Sigmoid colon (tissue), 7 donors: ENCODE measurements at places on chromosomes 1 and 21.

GRCh38 chr1:1122078-1122811 lies 6.4 kb upstream of the C1orf159 start:
- DNase-seq: peak; percentile 90

- no peak for DNase-seq
Observed at GRCh38 chr1:173050865-173051264, at the start of gene TNFSF18. Gene TNFSF18, minus strand, starts transcription at chr1:173050941. Its CDS starts 45 bp downstream, at chr1:173050896.

GRCh38 chr1:229088711-229089110 lies 182.2 kb upstream of the RAB4A start:
- no peak for DNase-seq

- no peak for DNase-seq
Observed at GRCh38 chr1:187819086-187819485, 990.3 kb downstream of the PLA2G4A start.

DNA sequence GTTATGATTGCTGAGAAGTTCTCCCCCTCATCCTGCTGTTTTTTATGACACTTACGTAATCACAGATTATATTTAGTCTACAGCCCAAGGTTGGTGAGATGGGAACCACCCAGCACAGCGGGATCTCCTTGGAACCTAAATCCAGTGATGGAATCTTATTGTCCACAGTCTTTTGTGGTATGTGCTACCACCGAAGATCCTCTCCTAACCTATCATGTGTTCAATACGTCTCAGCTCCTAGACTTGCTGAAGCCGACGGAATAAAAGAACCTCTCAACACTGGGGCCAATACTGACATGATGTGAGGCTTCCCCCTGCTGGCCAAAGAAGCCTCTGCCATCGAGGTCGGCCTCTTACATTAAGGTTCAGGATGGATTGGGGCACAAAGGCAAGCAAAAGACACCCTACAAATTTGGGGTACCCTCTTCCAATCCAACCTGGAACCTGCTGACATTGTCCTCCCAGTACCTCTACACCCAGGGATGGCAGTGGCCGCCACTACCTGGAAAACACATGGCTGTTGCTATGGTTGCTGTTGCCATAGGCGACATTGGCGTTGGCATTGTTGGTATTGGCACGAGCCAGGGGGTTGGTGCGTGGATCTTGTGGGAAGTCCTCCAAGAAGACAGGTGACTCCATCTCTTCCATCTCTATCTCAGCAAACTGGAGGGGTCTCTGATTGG lies 19.4 kb upstream of the KIF21B start:
- no peak for DNase-seq

GRCh38 chr1:192462616-192463015 lies 113.0 kb upstream of the RGS1 start:
- no peak for DNase-seq

GRCh38 chr1:50783286-50783685 lies 176.8 kb downstream of the FAF1 start:
- no peak for DNase-seq

DNA sequence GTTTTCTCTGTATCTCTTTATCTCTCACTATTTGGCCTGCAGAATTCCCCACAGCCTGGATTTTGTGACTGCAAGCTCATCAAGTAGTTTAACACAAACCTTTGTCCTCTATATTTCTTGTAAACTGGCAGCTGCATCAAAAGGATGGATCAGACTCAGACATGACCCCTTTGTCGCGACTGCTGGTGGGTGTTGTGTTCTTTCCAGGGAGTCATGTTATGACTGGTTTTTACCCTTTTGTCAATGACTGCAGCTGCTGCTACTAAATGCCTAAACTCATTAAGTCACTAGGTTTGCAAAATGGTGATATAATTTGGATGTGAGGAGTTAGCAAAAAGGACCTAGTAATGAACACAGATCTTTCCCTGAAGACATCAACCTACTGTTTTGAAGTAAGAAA lies 10.2 kb upstream of the TOMM20 start:
- DNase-seq: no peak

DNA sequence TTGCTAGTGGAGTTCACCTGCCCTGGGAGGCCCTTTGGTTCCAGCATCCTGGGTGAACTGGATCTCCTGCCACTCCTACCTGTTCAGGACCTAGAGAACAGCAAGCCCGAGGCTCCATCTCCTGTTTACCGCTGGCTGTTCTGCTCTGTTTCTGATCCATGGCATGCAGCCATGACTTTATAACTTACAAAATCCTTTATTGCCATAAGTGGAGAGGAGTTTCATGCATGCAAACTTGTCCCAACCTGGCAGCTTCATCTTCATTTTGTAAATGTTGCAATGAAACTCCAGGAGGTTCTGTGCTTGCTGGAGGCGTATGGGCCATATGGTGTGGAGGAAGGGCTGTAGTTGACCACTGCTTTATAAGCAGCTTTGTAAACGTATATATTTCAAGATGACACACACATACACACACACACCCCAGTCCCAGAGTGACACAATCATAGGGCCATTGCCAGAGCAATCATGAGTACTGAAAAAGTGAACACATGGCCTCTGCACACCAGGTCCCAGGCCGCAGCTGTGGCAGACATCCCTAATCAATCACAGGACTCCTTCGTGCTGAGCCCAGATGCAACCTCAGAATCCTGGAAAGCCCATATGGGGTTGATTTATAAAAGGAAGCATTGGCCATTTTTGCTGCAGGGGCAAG lies 69.0 kb downstream of the UBIAD1 start:
- no peak for DNase-seq

GRCh38 chr1:213244664-213245091 lies 193.6 kb downstream of the RPS6KC1 start:
- no peak for DNase-seq

DNA sequence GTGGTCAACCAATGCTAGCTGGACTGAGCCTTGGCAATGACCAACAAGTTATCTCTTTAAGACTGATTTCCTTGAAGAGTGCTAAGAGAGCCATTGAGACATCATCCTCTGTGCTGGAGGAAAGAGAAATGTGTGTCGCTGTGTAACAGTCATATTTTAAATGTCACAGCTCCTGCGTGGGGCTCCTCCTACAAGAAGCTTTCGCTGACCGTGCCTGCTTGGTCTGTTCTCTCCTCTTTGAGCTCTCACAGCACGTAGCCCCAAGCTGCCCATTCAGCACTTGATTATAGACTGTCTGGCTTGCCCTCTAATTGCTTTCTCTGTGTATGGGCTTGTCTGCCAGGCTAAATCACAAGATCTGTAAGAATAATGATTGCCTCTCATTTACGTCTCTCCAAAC lies 221.3 kb downstream of the FOXD2 start:
- DNase-seq: peak; percentile 13

GRCh38 chr1:154883919-154884868 lies 14.1 kb upstream of the KCNN3 start:
- peak; percentile 46 for DNase-seq

DNA sequence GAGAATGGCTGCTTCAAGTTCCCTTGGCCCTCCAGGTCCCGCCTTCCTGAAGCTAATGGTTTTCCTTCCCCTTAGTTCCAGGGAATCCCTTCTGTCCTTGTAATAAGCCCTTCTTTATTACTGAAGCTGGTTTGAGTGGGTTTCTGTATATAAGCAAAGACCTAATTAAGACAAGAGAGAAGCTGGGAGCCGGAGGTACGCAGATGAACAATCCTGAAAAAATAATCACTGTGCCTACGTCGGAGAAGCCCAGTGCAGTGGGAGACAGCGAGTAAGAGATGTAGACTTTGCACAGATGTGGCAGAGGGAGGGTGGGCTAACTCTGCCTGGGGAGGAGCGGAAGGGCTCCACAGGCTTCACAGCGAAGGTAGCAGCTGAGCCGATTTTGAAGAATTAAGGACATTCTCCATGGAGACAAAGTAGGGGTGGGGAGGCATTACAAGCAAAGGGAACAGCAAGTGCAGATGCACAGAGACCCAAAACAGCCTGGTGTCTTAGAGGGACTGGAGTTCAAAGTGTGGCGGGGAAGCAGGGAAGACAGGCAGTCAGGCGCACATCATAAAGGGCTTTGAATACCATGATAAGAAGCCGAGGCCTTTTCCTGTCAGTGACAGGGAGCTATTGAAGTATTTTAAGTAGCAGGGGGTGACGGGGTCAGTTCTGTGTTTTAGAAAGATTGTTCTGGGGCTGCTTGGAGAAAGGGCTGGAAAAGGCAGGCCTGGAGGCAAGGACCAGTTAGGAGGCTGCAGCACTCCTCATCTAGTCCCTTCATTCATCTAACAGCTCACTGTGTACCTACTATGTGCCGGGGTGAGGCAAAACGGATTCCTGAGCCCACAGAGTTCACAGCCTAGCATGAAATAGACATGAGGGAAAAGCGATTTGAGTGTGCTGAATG lies 6.5 kb downstream of the RIMS3 start:
- DNase-seq: no peak

- no peak for DNase-seq
Observed at GRCh38 chr21:32321480-32321879, 22.8 kb downstream of the MRAP start.

GRCh38 chr1:112312315-112312714 lies 83.7 kb upstream of the CTTNBP2NL start:
- no peak for DNase-seq

DNA sequence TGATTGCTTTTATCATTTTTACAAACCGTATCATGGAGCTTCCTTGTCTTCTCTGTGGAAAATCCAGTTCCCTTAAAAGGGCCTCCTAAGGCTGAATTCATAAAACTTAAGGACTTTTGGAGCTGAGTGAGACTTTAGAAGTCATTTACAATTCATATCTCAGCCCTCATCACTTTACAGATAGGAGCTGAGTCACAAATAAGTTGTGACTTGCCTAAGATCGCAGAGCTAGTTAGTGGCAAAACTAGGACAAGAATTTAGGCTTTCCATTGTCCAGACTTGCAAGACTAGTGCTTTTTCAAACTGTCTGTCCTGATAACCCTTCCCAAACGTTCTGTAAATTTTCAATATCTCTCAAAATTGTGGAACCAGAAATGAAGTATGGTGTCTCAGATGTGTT lies 37.3 kb downstream of the C1orf21 start:
- no peak for DNase-seq

- DNase-seq: no peak
Observed at GRCh38 chr1:97646071-97646470, 274.8 kb downstream of the DPYD start.

GRCh38 chr1:200888349-200888838 lies 6.3 kb upstream of the INAVA start:
- peak; percentile 53 for DNase-seq

DNA sequence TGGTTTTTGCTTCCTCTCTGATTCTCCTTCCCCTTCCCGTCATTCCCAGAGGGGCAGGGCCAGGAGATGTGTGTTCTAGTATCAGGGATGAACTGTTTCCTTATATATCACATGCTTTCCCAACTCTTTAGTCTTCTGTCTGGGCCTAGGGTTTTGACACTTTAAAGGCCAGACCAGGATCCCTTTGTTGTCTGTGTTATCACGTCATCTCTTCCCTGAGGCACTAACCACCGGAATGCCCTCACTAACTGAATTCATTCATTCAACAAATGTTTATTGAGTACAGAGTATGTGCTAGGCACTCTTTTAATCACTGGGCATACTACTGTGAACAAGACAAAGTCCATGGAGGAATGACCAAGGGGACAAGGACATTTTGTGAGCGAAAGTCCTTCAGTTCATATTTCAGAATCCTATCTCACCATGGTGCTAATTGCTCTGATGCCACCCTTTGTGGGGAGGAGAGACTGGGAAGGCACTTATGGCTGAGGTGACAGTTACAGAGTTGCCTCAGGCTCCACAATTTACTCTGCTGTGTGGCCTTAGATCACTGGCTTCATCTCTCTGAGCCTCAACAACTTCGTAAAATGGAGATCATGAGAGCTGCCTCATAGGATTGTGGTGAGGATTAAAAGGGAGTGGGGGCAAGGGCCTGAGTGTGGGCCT lies 12.0 kb upstream of the ZNF362 start:
- DNase-seq: no peak

DNA sequence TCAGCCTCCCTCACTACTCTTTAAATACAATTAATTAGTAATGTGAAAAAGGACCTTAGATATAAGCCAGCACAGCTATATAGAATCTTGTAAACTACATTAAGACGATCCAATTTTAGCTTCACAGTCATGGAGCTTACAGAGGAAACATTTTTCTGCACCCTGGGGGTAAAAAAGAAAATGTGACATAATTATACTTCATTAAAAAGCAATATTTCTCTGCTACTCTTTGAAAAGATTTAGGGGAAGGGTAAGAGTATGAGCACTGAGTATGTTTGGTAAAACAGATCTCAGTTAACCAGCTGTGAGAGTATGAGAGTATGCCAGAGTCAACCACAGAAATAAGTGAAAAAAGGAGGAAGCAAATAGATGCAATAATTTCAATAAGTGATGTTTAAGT lies 1415.9 kb downstream of the PLA2G4A start:
- no peak for DNase-seq

- no peak for DNase-seq
Observed at GRCh38 chr1:151549199-151549598, 9.1 kb downstream of the TUFT1 start.

GRCh38 chr1:99738858-99739465 lies 27.5 kb downstream of the FRRS1 start:
- no peak for DNase-seq

DNA sequence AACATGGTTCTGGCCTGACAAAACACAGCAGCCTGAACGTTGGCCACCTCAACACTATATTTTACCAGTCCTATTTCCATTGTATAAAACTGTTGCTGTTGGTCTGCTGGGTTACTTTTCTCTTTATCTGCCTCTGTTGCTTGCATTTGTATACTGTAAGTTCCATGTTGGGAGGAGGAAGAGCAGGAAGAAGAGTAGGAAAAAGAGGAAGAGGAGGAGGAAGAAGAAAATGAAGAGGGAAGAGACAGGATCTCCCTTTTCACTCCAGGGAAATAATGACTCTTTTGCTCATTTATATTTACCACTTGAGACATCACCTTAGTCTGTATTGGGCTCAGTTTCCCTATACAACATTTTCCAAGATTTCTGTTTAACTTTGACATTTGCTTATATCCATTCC lies 134.2 kb downstream of the PTPRC start:
- DNase-seq: no peak

- DNase-seq: no peak
Observed at GRCh38 chr1:228691211-228691610, 44.1 kb upstream of the RHOU start.

DNA sequence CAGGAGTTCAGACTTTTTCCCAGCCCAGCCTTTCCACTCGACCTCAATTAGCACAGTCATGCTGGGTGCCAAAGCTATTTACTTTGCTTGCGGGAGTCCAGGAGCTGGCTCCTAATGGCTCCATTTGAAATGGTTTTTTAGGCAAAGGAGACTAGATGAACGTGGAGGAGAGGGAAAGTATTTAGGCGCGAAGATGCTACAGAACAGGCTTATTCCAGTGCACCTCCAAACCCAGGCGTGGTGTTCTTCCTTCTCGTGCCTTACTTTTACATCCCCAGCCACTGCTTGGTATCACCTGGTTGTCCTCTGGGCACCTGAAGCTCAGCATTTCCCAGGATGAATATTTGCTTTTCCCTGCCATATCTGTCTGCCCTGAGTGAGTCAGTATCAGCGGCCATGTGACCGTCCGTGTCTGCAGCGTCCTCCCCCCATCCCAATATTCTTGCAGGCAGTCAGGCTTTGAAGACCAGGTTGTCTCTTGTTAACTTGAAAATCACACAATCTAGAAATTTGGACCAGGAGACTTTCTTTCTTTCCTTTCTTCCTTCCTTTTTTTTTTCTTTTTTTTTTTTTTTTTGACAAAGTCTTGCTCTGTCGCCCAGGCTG lies 198.5 kb downstream of the DYRK1A start:
- DNase-seq: no peak

GRCh38 chr1:6170742-6171201 lies 9.3 kb downstream of the CHD5 start:
- DNase-seq: no peak

- DNase-seq: no peak
Observed at GRCh38 chr1:232844791-232845190, 39.6 kb downstream of the MAP10 start.

- no peak for DNase-seq
Observed at GRCh38 chr21:17660862-17661261, 48.2 kb upstream of the BTG3 start.

GRCh38 chr21:32990666-32991065 lies 35.1 kb upstream of the OLIG2 start:
- no peak for DNase-seq
